ENCODE measurements at places on chromosomes 3 and 15.

- no peak for DNase-seq
Measured at GRCh38 chr3:111333642-111334041, 208.4 kb upstream of the CD96 start.

GRCh38 chr3:101944308-101944707 is 95.0 kb downstream of the NFKBIZ start:
- no peak for DNase-seq

DNA sequence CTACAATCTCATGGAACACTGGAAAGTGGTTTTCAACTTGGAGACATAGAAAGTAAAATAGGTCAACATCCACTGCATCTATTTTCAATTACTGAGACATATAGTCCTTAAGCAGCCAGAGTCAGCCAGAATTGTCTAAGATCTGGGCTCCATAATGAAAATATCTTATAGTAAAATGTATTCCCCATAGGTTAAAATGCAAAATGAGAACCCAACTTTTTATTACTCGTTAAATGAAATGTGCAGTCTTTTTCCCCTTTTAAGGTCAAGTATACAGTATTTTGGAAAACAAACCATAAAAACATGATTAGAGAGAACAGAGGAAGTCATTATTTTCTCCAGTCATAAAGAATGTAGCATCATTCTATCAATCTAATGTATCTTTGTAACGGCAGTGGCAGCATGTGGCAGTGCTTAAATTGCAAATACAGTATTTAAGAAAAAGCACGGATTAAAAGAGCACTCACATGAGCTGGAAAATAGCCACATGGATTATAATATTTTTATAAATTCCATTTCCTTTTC is 64.4 kb upstream of the CPB1 start:
- DNase-seq: no peak

DNA sequence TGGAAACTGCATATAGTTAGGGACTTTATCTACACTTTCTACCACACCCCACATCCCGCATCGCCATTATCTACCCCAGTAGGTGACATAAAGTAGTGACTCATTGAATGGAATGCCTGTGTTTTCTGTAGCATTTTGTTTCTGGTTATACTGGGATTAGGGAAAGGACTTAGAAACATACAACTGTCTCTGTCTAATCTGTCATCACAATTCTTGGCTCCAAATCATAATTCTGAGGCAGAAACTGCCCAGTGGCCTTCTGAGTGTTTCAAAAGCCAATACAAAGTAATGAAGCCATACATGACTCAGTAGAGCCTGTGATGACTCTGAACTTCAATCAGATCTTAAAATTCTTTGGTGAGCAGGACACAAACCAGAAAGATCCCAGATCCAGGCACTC is 115.7 kb upstream of the CHRM5 start:
- DNase-seq: no peak

- DNase-seq: no peak
Measured at GRCh38 chr3:87900061-87900460, 158.7 kb downstream of the CGGBP1 start.

GRCh38 chr3:175255698-175256097 is 396.6 kb downstream of the NAALADL2 start:
- no peak for DNase-seq

Data from stimulated activated CD4-positive, alpha-beta T cell treated with anti-CD3 and anti-CD28 coated beads, Interleukin-1b, Interleukin-23, amount 100 ng/mL, for 24 hours (primary cell).